ENCODE measurements at places on chromosomes 5 and 9.
A peak's percentile ranks its signal among the peaks of the same experiment; 100 is the strongest.

GRCh38 chr5:158485047-158485446 is 614.7 kb downstream of the EBF1 start:
- no peak for DNase-seq

- DNase-seq: no peak
Measured at GRCh38 chr5:154493274-154493673, 15.2 kb upstream of the HAND1 start.

DNA sequence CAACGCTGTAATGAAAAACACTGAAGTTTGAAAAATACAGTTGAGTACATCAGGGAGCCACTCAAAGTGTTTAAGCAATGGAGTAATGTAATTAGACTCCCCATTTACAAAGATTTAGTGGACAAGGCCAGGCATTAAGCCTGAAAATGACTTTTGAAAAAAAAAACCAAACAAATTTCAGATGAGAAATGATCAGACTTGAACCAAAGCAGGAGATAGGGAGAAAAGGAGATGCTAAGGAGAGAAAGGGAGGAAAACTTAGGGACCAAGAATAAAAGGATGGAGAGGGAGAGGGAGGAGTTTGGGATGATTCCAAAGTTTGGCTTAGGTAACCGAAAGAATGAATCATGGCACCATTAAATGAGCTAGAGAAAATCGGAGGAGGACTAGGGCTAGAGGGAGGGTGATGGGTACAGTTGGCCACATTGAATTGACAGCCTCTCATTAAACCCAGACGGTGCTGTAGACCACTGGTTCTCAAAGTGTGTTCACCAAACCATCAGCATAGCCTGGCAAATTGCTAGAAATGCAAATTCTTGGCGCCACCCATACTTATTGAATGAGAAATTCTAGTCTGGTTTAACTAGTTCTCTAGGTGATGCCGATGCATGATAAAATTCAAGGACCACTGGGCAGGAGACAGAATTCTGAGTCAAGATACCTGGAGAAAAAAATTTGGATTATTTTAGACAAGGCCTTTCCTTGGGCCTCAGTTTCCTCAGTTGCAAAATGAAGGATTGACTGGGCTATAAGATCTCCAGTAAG is 6.2 kb upstream of the CPEB4 start:
- peak; percentile 34 for DNase-seq

DNA sequence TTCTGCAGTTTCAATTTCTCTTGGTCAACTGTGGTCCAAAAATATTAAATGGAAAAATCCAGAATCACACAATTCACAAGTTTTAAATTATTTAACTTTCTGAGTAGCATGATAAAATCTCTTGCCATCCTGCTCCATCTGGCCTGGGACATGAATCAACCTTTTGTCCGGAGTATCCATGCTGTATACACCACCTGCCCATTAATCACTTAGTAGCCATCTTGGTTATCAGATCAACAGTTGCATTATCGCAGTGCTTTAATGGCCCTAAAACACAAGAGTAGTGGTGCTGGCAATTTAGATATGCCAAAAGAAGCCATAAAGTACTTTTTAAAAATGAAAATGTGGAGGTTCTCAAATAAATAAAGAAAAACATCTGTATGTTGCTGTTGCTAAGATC is 25.3 kb downstream of the EFCAB9 start:
- DNase-seq: no peak

DNA sequence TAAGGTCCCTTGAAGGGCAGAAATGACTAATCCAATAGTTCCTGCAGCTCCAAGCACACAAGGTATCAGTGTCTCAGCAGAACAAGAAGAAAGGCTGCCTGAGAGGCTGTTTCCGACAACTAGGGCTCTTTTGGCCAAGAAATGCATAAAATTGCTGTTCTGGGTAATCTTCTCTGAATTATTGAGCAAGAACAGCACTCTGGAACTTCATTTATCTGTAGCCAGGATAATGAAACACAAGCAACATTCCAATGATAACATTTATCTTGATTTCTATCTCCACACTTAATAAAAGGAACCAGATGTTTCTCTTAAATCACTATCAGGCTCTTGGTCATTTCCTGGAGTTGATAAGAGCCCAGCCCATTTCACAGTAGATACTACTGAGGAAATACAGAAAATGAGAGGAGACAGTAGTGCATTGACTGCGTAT is 17.0 kb upstream of the AUH start:
- DNase-seq: peak; percentile 66
